CD4-positive, alpha-beta T cell treated with Interleukin-4 for 4 hours (primary cell): ENCODE measurements at places on chromosomes 6 and 20.

DNA sequence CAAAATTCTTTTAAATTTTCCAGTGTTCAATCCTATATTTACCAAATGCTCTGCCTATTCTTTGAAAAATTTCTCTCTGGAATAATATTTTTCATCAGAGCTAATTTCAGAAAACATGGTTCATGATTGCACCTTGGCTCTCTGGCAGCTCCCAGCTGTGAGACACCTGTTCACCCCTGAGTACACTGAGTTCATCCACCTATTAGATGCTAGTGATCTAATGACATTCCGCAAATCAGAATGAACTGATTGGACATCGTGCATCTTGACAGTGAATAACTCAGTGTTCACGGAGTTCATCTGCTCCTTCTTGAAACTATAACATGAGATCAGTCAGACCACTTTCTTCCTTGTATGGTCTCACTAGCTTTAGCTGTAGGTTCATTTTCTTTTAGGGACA lies 3.9 kb upstream of the SHPRH start:
- no peak for DNase-seq

- DNase-seq = no peak
Measured at GRCh38 chr20:54189630-54190029, 15.8 kb upstream of the CYP24A1 start.

- peak; percentile 27 for DNase-seq
Measured at GRCh38 chr20:20237093-20237959, 130.6 kb upstream of the INSM1 start.

- DNase-seq = no peak
Measured at GRCh38 chr6:42383421-42384205, 68.1 kb downstream of the TRERF1 start.

DNA sequence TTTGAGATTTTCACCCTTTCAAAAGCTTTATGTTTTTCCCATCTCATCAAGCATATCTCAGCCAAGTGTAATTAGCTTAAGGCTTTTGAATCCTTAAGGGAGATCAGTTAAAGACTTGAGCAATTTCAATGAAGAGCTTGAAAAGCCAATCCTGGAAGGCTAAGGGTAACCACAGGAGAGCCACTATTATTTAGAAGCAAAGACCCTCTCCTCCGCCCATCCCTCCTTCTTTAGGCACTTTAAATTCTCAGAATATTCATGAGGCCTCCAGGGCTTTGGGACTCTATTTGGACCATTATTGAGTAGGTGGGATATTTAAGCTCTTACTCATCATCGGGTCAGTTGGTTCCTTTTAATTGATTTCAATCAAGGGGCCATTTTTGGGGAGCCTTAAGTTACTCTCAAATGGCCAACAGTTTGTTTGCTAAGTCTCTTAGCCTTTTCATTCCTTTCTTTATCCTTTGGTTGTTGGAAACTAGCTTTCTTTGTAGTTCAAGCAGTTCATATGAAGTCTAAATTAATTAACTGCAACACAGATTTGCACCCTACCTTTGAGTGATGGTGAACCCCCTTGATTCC lies 567.2 kb downstream of the KIF16B start:
- no peak for DNase-seq
